ENCODE measurements at places on chromosomes 7 and 10. TPM values are rescaled to one million over a fixed set of nuclear protein-coding genes. Genes with fewer than 3 reads are reported as not detected.

DNA sequence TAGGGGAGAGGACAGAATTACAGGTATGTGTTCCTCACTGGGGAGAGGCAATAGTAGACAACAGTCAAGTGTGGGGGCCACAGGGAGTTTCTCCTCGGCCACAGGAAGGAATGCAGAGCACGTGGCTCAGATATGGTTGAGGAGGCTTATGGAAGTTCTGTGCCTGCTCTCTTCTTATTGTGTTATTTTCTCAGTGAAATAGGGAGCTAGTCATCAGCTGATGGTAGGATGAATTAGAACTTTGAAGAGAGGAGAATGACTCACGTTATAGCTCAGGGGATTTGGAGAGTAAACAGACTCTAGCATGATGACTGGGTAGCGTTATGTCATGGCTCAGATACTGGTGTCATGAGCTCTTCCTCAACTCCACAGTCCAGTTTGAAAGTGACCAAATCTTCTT lies 308.3 kb upstream of the IGFBP3 start:
- no peak for DNase-seq

DNA sequence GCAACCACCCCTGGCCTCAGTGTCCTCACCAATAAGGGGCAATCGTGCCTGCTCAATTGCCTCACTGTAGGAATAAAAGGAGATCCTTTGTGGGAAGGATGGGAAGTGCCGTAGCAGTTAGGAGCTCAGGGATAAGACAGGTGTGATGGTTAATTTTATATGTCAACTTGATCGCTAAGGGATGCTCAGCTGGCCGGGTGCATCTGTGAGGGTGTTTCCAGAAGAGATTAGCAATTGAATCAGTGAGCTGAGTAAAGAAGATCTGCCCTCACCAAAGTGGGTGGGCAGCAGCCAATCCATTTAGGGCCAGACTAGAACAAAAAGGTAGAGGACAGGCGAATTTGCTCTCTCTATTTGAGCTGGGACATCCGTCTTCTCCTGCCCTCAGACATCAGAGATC lies 46.3 kb downstream of the BUB3 start:
- no peak for DNase-seq

DNA sequence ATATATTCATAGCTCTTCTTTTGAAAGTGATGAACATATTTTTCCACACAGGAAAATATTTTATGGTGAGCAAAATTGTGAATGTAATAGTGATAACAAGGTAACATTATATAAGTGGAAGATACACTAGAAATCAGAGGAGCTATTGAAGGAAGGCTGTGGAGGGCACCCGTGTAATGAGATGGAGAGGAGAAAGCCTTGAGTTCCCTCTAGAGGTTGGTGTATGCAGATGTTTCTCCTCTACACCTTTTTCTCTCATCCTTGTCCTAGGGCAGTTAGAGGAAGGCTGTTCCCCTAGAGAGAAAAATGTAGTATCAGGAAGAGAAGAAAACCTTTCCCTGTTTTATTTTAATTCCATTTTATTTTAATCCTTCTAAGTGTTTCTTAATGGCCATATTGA lies 54.6 kb upstream of the NRG3 start:
- no peak for DNase-seq

DNA sequence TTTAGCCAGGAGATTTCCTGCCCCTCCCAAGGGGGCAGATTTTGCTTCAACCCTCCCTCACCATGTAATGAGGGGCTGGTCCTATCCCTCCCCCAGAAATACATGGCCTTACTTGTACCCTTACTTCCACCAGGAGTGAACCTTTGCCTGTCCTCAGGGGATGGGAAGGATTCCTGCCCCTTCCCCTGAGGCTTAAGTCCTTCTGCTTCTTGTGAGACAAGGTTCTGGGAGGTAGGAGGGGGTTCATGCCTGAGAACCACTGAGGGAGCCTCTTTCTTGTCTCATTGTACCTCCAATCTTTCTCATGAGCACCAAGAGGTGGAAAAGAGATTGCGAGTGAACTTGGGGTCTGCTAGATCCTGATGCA lies 19.5 kb upstream of the MUC3A start:
- no peak for DNase-seq

DNA sequence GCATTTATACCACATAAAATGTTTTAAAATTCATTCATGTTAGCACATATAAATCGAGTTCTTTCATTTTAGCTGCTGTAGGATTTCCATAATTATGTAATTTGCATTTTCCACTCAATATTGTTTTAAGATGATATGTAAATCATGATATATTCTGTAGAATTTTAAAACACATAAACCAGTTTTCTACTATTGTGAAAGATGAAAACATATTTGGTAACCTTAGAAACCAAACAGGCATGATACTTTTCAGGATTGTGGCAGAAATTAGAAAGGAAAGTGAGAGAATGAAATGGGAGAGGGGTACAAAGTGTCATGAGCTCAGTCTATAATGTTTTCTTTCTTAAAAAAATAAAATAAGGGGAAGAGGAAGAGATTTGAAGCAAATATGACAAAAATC lies 269.3 kb downstream of the PPP1R3A start:
- DNase-seq, result no peak

DNA sequence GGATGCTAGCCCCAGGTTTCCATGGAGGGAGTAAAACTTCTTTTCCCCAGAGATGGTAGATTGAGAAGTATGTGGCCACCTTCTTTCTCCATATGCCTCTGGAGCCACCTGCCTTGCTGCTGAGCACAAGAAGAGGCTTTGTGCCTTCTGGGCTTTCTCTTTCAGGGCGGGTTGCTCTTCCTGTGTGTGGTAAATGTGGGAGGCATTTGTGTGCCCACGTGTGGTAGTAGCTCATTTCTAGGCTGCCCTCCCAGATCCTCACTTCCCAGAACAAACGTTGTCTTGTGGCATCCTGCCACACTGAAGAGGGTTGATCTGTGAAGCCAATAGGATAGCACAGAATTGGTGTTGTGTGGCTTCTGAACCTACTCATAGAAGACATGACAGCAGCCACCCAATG lies 342.0 kb upstream of the PODXL start:
- DNase-seq, result no peak

DNA sequence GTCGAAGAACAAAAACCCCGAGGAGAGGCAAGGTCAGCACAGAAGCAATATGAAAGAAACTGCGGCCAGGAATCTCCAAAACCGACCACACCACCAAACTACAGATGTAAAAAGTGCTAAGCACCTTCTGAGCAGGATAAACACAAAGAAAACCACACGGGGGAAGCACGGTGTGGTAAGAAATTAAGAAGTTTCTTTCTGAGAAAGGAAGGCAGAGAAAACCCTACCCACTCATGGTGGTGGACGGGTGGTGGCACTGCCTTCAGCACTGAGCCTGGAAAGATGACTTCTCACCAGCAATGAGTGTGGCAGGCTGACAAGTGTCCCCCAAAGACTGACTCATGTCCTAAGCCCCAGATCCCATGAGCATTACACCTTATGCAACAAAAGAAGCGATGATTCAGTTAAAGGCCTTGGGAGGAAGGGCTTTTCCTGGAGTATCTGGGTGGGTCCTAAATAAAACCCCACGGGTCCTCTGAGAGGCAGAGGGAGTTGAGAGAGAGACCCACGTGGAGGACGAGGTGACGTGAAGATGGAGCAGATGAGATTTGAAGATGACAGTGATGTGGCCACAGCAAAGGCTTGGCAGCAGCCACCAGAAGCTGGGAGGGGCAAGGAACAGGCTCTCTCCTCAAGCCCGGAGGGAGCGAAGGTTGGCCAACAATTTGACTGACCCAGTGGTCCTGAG lies 124.9 kb downstream of the DLG5 start:
- DNase-seq, result no peak

Gene ACTL6B
- total RNA-seq, result not detected

Measured in left cardiac atrium (tissue), 4 donors.